ENCODE measurements at places on chromosomes 5 and 9.
A peak's percentile ranks its signal among the peaks of the same experiment; 100 is the strongest.

- peak; percentile 24 for DNase-seq
Observed at GRCh38 chr5:44935262-44935661, 126.5 kb downstream of the MRPS30 start.

DNA sequence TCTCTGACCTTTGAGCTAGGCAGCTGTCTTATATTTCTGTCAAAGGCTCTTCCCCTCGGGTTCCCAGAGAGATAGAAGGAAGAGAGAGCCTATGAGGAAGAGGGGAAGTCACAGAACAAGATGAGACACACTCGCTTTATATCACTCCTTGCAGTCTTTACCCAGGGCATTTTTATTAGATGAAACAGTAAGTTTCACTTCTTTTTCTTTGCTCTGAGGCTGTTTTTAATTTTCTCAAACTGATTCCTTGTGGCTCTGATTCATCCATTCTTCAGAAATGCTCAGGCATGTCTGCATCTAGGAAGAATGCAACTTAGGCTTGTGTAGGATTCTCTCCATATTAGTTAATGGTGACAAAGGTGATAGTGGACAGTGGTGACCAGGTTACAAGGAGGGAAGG, 132.9 kb upstream of the CHD1 start:
- DNase-seq: peak; percentile 58

- DNase-seq: no peak
Observed at GRCh38 chr5:157160001-157160400, 6.1 kb downstream of the GARIN3 start.

DNA sequence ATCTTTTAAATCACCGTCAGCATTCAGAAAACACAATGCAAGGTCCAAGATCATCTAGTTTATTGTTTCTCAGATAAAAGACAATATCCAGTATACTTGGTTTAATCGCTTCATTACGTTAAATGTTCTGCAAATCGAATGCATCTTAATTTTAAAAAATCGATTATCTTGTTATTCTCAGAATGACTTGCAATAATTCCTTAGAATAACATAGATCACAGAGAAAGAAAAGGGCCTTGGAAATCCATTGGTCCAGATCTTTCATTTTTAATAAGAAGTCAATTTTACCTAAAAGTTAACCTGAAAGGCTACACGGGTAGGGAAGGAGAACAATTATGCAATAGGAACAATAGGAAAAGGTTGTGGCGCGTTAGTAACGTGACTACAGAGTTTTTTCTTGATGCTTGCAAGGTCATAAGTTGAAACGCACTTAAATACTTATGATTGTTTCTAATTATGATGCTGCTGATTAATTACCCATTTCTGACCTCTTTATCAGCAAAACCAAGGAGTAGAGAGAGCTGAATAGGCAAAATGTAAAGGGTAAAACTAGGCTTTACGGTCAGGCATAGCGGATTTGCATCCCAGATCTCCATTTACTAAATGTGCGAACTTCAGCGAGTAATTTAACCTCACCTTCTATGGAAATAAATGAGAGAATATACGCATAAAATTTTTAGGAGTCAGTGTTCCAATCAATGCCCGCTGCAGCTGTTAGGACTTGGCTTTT, 769 bp upstream of the LYRM7 start:
- no peak for DNase-seq

DNA sequence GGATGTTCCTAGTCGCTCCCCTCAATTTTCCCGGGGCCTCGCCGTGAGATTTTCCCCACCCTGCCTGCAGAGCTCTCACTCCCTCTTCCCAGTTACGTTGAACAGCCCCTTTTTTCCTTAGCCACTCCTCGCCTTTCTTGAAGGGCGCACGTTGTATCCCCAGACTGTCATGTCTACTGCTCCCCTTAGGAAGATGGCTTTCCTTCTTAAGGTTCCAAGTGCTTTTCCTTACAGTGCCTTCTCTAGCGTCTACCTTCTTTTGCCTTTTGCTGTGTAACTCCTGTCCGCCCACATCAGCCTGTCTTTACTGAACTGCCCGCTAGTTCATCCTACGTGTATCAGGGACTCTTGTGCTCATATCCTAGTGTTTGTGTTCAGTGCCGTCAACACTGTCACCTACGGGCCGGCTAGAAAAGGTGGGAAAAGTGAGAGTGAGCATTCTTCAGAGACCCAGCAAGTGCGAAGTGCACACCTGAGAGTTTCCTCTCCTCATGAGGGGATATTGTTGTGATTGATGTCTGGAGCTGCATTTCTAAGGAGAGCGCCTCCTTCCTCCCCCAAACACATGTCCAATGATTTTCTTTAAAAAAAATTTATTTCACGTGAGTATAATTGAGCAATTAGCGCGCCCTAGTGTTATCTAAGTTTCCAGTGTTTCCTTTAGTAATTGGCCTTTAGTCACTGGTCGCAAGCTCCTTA, 764 bp downstream of the CAMLG start:
- DNase-seq: peak; percentile 49

- DNase-seq: no peak
Observed at GRCh38 chr9:133740911-133741310, 2.8 kb upstream of the SARDH start.

DNA sequence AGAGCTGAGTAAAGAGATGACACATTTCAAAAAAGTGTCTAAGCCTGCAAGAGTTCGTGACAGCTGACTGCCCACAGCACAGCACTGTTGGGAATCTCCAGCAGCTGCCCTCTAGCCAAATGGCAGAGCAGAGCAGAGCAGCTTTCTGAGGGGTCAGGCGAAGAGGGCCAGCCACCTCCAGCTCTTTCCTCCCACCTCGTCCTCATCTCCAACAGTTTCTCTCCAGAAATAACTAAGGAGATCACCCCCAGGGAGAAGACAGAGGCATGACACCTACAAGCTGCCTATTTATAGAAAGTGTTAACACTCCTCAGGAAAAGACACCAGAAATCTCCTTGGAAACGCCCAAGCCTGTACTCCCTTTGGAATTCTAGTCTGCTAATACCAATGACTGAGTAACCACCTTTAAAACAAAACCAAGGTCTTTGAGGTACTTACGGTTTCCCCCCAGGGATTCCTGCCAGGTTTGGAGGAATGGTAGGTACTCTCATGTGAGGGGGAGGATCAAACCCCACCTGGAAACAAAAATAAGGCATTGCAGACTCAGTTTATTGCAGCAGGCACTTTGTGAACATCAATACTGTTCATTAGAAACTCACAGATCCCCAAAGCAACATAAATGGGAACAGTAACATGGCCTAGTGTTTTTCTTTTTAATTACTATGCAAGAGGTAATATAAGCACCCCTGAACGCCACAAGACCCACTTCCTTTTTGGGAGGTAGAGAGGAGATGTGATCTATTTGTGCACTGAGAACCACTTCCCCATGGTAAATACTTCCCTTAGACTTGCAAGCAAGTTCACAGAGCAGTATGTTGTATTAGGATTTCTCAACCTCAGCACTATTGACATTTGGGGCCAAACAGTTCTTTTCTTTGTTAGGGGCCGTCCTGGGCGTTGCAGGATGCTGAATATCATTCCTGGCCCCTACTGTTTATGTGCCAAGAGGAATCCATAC, 79.3 kb downstream of the TLE1 start:
- peak; percentile 48 for DNase-seq

GRCh38 chr9:108698231-108698630, 157.6 kb downstream of the ACTL7B start:
- DNase-seq: no peak

DNA sequence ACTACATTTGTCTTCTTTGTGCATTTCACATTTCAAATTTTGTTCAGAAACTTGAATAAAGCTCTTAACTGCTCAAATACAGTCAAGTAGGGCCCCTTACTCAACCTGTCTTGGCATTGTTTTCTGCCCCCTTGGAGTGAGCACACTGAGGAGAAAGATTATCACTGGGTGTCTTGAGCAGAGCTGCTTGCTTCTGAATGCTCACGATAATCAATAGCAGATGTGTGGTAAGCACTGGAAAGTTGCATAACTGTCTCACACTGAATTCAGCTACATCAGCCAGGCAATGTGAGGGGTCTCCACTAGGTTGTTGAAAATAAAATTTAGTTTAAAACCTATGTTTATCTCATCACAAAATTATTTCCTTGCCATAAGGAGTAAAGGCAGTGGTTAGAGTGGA, 7.8 kb upstream of the TNFAIP8 start:
- peak; percentile 81 for DNase-seq

- no peak for DNase-seq
Observed at GRCh38 chr5:157555037-157555640, 20.4 kb downstream of the ADAM19 start.

GRCh38 chr5:132525299-132525724, 18.0 kb downstream of the IL5 start:
- DNase-seq: no peak

DNA sequence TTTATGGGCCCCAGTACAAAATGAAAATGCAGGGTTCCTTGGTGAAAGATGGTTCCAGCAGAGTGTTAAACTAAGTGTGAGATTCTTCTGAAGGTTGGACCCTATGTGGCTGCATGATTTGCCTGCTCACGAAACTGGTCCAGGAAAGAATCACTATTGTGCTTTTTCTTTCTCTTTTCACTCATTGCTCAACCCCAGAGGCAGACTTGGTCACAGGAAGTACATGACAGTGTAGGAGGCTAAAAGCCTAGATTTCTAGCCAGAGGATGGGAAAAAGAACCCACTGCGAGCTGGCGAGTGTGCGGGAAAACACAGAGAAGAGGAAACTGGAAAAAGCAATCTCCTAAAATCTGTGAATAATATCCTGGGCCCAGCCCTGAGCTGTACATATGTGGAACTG, 18.6 kb downstream of the SLC36A2 start:
- no peak for DNase-seq

- peak; percentile 79 for DNase-seq
Observed at GRCh38 chr5:151740336-151740942, 18.0 kb downstream of the ATOX1 start.

DNA sequence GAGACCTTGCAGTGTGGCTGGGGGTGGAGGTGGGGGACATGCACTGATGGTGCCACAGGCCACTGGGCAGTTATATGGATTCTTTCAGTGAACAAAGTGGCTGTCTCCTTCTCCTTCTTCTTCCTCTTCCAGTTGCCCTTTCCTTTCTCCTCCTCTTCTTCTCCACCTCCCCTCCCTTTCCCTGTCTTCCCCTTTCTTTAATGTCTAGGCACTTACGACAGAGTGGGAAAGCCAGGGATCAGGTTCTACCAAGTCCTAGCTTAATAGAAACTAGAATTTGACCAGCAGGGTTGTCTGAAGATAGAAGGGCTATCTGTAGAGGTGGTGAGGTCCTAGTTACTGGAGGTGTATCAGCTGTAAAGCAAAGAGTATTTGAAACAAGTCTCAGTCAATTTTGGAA, 62.8 kb downstream of the COL15A1 start:
- DNase-seq: no peak

DNA sequence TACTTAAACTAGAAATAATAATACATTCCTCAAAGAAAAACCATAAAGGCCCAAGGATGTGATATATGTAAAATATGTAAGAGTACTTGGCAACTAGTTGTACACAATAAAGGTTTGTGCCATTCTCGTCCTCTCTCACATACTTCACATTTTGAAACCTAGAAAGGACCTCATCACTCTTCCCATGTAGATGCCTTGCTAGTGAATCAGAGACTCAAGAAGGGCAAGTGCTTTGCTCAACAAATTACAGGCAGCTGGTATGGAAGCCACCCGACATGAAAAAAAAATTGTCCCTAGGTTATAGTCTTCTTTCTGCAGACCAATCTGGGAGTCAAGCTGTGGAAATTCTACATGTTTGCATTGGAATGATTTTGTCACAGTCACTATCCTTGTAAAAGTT, 31.7 kb downstream of the ADRB2 start:
- peak; percentile 47 for DNase-seq

DNA sequence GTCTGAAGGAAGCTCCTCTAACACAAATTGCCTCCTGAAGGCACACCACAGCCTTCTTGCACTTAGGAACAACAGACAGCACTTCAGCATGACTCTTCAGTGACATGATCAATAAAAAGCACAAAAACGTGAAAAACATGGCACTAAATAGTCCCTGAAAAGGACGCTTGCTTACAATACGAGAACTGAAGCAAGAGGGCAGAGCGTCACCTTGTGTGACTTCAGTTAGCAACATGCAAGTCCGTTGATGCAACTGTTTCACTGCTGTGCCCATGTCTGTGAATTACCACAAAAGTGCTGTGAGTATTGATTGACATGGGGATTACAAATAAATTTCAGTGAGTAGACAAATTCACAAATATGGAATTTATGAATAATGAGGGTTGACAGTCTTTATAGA, 219.9 kb upstream of the GAS1 start:
- no peak for DNase-seq

DNA sequence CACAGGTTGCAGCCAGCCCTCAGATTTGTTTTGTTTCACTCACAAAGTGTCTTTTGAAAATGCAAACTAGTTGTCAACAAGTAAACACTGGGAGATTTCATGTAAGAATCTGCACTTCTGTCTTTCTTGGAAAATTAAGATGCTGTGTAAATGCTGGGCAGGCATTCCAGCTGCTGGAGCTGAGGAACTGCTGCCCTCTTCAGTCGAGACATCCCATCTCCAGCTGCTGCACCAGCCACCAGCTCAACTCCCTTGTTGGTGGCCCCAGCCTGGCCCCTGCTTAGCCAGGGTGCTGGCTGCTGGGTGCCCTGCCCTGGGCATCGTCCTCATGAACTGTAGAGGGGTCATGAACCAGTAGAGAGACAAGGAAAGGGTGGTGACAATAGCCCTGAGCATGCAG, 33.1 kb upstream of the AFAP1L1 start:
- peak; percentile 27 for DNase-seq

- DNase-seq: no peak
Observed at GRCh38 chr5:59357381-59357977, 536.0 kb downstream of the PDE4D start.

GRCh38 chr9:133996531-133997520, 4.7 kb upstream of the VAV2 start:
- no peak for DNase-seq

DNA sequence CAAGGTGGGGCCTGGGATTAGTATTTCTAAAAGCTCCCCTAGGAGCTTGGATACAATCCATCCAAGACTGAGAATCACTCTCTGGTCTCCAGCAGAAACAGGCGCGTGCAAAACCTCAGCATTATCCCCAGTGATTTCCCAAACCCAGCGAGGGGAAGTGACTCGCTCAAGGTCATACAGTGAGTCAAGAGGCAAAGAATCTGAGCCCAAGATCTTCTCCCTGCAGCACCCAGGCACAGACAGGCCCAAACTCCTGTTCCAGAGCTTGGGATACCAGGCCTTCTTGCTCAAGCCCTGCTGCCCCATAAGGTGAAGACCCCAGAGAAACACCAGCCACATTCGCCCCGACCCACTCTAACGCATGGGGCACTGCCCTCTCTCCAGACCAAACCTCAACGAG, 33.2 kb downstream of the SHB start:
- DNase-seq: peak; percentile 72

DNA sequence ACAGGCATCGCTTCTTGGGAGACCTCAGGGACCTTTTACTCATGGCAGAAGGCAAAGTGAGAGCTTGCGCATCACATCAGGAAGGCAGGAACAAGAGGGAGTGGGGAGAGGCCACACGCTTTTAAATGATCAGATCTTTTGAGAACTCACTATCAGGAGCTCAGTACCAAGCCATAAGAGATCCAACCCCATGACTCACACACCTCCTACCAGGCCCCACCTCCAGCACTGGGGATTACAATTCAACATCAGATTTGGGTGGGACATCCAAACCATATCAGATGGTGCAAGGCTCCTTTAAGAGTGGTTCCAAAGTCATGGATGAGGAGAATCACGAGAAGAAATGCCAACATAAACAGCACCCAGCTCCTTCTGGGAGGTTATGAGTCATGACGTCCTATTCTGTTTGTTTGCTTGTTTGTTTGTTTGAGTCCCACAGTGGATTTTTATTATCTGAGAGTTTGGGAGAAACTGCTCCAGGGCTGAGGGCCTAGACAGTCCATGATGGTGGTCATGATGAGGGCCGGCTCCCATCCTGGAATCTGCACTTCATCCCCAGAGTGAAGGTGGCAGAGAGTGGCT, 453.5 kb downstream of the GADD45G start:
- no peak for DNase-seq

- no peak for DNase-seq
Observed at GRCh38 chr9:113477661-113478060, 14.1 kb downstream of the RGS3 start.

Measured in GM03348 (cell line).